Bronchial epithelial cell (primary cell): ENCODE measurements at places on chromosomes 1 and 21. TPM values are rescaled to one million over a fixed set of nuclear protein-coding genes. Genes with fewer than 3 reads are reported as not detected.

The CLCNKA gene
- total RNA-seq: not detected in 2 replicates

The GPR61 gene
- total RNA-seq: not detected in 2 replicates

The OR10J5 gene
- not detected in 2 replicates for total RNA-seq

The CADM3 gene
- not detected in 2 replicates for total RNA-seq

The IBA57 gene
- 2.0 and 2.6 TPM in 2 replicates for total RNA-seq

The GPR25 gene
- not detected in 2 replicates for total RNA-seq

The GJA4 gene
- not detected in 2 replicates for total RNA-seq
